ENCODE measurements at places on chromosomes 13 and 19. TPM values are rescaled to one million over a fixed set of nuclear protein-coding genes. Genes with fewer than 3 reads are reported as not detected.

DNA sequence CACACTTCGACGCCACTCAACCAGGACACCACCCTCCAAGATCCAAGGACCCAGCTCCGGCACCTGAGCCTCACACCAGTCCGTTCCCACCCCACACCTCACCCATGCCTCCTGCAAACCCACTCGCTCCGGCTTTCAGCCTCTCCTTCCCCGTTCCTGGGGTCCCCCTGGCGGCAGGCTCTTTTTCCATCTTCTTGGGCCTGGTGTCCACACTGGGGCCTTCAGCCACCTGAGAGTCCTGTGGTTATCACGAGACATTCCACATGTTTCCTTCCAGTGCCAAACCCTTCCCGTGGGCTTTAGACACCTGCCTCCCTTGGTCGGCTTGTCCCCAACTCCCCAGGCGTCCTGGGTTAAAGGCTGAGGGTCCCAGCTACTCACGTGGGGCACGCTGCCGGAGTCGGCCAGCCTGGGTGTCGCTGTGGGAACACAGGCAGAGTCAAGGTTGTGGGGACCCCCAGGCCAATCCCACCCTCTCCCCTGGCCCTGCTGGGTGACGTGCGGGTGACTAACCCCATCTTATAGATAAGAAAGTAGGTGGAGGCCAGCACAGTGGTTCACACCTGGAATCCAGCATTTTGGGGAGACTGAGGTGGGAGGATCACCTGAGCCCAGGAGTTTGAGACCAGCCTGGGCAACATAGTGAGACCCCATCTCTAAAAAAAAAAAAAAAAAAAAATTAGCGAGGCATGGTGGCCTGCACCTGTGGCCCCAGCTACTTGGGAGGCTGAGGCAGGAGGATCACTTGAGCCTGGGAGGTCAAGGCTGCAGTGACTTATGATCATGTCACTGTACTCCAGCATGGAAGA, 1.9 kb downstream of the JSRP1 start:
- no peaks in the 10 kb centered on the region for H3K4me1 ChIP-seq
- no peaks in the 10 kb centered on the region for H3K36me3 ChIP-seq
- peak overlapping the region; percentile 62 for H3K4me3 ChIP-seq
- DNase-seq = peak; percentile 79

DNA sequence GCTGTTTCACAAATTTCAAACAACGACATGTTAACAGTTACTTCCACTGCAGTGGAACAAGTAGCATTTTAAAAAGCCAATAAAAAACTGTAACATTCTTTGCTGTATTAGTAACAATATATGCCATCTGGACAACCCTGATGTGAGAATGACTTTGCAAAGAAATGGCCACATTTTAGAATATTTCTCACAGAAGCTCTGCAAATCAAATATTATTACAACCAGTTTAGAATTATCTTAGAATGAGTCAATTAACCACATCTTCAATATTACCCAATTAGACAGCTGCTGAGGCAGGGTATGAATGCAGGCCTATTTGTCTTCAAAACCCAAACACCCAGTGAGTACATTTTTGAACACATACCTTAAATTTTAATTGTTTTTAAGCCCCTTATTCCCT, 3.2 kb downstream of the ZNF699 start:
- H3K4me3 ChIP-seq = no peak overlapping the region
- no peaks in the 10 kb centered on the region for H3K27me3 ChIP-seq

Gene SYNE4
- 20.4 TPM for total RNA-seq

DNA sequence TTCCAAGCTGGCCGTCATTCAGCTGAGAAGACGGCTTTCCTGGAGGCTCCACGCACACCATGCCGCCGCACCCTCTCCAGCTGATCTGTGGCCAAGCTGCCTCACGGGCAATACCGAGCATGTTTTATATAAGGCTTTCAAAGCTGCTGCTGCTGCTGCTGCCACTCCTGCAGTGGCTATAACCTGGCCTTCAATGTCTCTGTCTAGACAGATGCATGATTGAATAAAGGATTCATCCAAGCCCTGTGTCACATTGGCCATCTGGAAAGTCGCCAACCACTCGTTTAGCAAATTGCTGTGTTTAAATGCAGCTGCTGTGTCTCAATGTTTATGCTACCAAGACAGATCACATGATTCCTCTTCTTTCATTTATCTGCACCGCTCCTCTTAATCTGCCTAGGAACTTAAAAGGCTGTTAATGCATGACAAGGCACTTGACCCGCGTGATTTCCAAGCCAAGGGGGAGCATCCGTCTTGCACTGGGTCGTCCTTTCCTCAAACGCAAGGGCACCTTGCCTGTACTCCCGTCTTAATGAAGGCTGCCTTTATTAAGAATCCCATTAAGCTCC, 114.3 kb downstream of the TEX26 start:
- H3K4me1 ChIP-seq = no peaks in the 10 kb centered on the region
- H3K27ac ChIP-seq = no peak overlapping the region
- no peaks in the 10 kb centered on the region for H3K27me3 ChIP-seq
- DNase-seq = no peak

GRCh38 chr19:39845584-39845932, 621 bp downstream of the FBL start:
- DNase-seq = no peak
- peaks cover 7% of the 10 kb centered on the region for H3K4me1 ChIP-seq
- H3K4me3 ChIP-seq = peak overlapping the region; percentile 98
- no peaks in the 10 kb centered on the region for H3K27me3 ChIP-seq

DNA sequence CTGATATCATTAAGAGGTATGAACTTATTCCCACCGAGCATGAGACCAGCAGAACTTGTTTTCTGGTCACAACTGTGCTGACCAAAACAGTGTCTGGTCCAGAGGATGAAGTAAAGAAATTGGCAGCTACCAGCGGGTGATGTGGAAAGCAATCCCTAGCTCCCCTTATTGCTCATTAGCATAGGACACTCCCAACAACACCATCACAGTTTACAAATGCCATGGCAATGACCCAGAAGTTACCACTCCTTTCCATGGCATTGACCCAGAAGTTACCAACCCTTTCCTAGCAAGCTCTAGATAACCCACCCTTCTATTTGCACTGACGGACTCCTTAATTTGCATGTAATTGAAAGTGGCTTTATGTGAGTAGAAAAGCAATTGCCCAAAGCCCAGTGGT, 1856.1 kb downstream of the OLFM4 start:
- H3K27me3 ChIP-seq = no peaks in the 10 kb centered on the region
- no peak overlapping the region for H3K4me3 ChIP-seq
- DNase-seq = no peak
- 0 out of 2 replicates have a peak, but pooled peaks cover 2% of the 10 kb centered on the region for H3K4me1 ChIP-seq

Gene FAM83E
- total RNA-seq = 9.5 TPM
